ENCODE measurements at places on chromosomes 11 and 22. TPM values are rescaled to one million over a fixed set of nuclear protein-coding genes. Genes with fewer than 3 reads are reported as not detected.

DNA sequence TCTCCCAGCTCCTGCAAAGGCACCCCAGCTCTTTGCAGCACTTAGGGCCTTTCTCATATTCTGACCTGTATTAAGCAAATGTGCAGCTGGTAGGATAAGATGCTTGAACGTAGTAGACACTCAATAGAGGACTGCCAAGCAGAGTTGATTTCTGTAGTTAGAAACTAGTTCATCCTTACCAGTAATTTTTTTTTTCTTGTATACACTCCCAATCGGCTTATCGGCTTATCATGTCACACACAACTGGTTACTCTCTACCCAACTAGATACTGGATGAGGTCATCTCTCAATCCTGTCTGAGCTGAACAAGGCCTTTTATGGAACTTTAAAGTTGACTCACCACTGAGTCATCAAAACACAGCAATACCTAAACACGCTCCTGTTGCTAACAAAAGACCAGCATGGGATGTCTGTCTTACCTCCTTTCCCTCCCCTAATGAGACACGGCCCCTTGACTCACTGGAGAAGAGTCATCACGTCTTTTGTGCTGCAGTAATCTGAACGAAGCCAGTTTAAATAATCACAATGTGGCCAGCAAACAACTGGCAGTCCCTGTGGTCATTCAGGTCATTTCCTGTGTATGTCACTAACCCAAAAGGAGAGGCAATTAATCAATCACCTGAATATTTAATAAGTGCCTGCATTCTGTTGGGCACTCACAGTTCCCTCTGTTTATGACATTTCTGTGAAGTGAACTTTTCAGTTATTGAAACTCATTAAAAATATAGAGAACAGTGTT lies 7.5 kb upstream of the WEE1 start:
- DNase-seq: peak; percentile 91

DNA sequence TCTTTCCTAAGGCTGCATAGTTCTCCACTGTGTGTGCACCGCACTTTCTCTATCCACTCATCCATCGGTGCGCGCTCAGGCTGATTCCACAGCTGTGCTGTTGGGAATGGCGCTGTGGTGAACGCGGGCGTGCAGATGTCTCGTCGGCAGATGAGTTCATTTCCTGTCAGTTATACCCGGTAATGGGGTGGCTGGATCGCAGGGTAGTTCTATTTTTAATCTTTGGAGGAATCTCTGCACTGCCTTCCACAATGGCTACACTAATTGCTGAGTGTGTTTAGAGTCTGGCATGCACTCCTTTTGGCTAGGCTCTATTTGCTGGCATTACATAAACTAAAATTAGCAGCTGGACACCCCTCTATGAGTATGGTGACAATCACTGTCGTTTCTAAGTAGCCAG lies 27.9 kb upstream of the KRTAP5-7 start:
- no peak for DNase-seq

DNA sequence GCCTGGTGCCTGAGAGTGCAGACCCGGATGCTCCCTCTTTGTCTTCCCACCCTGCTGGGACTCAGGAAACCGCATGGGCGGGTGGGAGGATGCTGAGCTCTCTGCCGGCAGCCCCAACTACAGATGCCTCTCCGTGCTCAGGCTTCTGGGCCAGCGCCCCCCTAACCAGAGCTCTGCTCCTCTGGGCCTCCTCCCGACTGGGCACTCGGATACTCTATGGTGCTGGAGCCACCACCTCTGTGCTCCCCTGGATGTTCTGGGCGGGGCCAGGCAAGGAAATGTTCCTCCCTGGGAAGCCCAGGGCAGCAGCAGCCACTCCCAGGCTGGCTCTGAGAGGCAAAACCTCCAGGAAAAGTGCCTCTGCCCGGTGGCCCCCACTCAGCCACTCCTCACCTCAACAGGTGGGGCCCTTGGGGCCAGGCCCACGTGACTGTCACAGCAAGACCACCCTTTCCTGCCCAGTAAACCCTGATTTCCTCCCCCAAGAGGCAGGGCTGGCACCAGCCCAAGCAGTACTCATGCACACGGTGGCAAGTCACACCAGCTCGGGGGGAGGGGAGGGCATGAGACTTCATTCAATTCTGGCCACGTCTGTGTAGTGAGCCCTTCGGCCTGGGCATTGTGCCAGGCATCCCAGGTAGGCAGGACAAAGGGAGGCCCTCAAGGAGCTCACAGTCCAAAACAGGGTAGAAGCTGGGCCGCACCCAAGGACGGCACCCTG lies 54.7 kb upstream of the TCF20 start:
- no peak for DNase-seq

- peak; percentile 84 for DNase-seq
These were observed 25.1 kb downstream of the CD6 start for GRCh38 chr11:60996381-60997138.

- DNase-seq: no peak
These were observed 498.2 kb downstream of the KCNA4 start for GRCh38 chr11:29518389-29519174.

DNA sequence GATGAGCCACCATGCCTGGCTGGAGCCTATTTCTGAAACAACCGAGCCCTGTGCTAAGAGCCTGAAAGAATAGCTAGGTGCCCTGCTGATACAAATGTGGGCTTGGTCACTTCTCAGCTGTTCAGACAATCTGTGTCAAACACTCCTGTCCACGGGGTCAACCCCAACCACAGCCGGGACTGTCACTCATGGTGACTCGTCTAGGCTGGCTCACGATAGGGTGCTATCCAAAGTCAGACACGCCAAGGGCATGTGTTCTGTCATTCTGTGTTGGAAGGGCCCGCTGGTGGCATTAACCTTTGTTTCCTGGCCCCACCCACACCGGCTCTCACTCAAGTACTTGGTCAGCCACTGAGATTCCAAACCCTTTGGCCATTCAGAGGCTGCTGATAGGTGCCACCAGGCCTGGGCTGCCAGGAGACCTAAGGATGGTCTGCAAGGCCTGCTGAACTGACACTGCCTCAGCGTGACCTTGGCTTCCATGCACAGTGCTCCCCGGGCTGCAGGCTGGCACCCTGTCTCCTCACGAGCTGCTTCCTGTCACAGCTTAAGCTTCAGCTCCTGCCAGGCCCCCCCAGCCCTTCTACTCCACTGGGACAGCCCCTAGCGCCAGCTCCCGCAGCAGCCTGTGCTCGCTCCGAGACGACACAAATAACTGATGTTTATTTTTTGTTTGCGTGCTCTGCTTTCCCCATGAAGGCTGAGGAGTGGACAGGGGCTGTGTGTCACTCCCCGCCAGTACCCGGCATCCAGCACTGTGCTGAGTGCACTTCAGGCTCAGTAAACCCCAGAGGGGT lies 14.2 kb upstream of the CDC42BPG start:
- no peak for DNase-seq

- DNase-seq: no peak
These were observed 24.3 kb downstream of the CD6 start for GRCh38 chr11:60995798-60996197.

DNA sequence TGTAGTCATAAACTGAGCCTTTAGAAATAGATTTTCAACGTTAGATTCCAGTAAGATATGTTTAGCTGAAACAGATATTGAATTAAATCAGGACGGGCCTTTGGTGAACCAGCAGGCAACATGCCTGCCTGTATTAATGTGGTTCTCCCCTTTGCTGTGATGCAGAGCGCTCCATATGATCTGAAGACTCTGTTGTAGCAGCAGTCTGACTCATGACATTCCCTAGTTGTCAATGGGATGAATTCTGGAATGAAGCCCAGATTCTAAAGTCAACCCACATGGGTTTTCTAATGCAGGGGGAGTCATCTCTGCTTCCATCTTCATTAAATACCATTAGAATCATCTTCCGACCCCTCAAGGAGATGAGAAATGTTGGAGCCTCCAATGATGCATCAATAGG lies 864.5 kb downstream of the NTM start:
- DNase-seq: no peak

GRCh38 chr11:69238573-69239351 lies 55.2 kb upstream of the MYEOV start:
- DNase-seq: no peak

Gene OTOG
- 0.10 TPM for polyA plus RNA-seq
